ENCODE measurements at places on chromosomes 3 and 15.

DNA sequence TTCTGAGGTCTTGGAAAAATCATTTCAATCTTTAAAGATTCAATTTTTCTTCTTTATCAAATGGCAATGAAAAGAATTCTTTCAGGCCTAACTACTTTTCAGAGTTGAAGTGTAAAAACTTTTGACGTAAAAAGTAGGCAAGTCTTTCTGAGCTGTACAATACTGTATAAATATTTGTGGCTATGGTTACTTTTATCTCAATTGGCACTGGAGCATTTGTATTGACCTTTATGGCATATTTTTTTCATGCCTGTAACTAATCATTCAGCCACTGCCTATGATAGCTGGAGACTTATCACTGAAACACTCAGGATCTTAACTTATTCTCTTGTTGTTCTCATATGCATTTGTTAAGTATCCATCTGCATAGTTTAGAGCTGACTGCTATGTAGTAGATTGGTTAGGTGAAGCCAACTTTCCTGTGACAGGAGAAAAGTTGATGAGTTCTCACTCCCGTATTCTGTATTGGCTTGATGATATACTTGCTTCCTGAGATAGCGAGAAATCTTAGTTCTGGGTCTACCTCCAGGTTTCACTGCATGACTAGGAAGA, 290.4 kb upstream of the TBL1XR1 start:
- DNase-seq = no peak

DNA sequence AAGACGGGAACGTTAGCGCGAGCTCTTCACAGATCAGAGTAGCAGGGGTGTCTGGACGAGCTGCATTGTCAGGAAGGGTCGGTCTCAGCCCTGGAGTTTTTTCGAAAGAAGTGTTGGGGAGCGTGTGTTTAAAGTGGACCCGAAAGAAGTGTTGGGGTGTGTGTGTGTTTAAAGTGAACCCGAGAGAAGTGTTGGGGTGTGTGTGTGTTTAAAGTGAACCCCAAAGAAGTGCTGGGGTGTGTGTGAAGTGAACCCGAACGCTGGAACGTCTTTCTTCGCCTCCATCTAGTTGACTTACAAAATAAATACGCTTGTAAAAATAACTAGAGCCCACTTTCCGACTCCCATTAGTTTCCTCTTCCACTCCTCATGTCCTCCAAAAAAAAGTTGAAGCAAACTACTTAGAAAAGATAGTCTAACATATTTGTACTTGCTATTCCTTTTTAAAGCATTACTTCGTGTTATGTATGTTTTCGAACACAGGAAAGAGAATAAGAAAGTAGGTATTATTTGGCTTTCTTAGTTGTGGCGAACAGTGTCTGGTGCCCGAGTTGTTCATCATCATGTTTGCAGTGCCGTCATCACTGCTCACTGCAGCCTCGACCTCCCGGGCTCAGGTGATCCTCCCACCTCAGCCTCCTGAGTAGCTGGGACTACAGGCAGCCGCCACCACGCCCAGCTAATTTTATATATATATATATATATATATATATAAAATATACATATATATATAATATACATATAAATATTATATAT, 1.0 kb downstream of the LRCH3 start:
- DNase-seq = peak; percentile 31

- no peak for DNase-seq
Measured at GRCh38 chr3:15368561-15369135, 36.3 kb upstream of the SH3BP5 start.

DNA sequence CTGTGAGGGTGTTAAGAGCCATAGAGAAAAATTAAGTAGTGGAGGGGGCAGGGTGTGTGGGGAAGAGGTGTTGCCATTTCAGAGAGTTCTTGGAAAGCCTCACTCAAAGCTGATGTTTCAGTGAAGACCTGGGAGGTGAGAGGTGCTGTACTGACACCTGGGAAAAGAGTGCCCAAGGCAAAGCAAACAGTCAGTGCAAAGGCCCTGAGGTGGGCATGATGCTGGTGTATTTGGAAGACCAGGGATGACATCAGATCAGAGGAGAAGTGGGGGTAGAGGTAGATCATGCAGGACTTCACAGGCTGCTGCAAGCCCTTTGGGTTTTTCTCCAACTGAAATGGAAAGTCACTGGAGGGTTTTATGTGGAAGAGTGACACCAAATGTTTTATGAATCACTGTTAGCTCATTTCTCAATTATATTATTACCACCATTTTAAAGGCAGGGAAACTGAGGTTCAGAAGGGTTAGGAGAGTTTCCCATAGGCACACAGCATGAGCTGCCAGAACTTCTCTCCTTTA, 42.8 kb upstream of the SMAD3 start:
- DNase-seq = no peak

DNA sequence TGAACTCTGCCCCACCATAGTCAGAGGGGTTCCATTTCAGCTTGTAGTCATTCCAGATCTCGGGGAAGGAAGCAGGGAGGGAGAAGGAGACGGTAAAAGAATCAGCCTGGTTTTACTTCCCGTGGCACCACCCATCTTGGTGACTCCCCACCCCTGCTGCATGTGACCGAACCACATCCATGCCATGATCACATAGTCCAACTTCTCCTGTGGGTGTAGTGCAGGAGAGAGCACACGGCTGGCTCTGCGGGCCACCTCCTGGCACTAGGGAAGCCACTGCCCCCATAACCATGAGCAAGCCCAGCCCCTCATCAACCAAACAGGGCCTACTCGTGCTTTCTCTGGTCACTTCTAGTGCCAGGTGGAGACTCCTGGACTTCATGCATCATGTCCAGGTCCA, 3.7 kb downstream of the CHRNA3 start:
- DNase-seq = no peak

DNA sequence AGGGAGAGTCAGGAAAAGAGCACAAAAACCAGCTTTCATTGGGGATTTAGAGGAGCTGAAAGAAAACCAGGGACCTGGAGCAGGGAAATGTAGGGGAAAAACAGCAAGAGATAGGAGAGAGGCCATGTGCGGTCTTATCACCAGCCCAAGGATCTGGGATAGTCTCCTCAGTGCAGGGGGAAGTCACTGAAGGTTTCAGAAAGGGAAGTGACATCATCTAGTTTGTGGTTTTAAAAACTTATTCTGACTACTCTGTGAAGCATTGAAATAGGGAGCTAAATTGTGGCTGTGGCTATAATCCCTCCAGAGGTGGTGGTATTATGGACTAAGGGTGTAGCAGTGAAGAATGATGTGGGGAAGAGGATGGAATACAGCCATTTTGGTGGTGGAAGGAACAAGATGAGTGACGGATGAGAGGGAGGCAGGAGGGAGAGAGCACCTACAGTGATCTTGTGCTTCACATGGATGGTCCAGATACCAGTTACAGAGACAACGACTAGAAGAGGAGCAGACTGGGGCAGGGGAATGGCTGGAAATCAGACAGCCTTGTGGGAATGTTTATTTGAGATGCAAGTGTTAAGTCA, 72.7 kb downstream of the HMG20A start:
- no peak for DNase-seq

DNA sequence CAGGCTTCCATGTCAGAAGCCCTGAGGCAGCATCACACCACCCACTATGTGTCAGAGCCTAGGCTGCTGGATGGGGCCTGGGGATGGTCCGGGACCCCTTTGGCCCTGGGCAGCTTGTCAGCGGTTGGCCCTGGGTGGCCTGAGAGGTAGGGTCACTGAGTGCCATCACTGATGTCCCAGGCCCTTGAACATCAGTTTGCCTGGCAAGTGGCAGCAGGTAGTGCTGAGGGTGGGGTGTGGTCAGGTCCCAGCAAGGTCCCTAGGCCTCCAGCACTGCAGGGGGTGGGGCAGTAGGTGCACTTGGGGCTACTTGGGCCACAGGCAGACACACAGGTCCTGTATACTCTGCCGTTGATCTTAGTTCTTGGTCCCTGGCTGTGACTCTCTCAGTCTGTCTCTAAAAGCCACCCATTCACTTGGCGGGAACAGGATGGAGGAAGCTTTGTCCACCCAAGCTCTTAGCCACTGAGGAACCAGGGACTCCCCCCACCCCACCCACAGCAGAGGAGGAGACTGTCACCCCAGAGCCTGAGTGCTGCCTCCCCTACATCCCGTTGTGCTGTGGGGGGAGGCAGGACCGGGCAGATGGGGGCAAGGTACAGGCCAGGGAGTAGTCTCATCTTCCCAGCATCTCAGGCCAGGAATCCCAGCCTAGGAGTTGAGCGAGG, 5.8 kb downstream of the GNAI2 start:
- no peak for DNase-seq

DNA sequence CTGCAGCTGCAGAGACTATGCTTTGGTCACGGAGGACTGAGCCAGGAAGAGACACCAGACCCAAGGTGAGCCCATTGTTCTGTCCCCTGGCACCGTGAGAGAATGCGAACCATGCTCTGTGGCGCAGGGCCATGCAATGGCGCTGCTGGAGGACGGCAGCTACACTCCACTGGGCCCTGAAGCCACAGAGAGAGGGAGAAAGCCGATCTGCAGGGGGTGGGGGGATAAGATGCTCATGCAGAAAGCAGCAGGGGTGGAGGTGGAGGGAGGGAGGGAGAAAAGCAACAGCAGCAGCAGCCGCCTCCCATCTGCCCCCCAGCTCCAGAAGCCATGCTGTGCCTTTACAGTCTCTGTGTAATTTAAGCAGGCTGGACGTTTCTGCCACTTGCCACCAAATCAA, 5.3 kb downstream of the BDH1 start:
- no peak for DNase-seq

DNA sequence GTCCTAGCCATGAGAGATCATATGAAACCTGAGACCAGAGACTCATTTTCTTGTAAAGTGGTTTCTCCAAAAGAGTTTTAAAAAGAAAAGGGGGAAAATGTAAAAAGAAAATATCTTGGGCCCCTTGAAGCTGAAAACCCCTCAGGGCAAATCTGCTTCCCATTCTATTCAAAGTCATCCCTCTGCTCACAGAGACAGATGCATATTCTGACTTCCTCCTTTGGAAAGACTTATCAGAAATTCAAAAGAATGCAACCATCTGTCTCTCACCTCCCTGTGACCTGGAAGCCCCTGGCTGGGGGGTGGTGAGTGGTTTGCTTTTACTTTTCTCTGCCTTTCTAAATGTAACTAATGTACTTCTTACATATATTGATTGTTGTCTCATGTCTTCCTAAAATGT, 1154.8 kb downstream of the NSUN3 start:
- no peak for DNase-seq

- DNase-seq = peak; percentile 19
Measured at GRCh38 chr15:33007303-33007855, 187.1 kb downstream of the FMN1 start.

DNA sequence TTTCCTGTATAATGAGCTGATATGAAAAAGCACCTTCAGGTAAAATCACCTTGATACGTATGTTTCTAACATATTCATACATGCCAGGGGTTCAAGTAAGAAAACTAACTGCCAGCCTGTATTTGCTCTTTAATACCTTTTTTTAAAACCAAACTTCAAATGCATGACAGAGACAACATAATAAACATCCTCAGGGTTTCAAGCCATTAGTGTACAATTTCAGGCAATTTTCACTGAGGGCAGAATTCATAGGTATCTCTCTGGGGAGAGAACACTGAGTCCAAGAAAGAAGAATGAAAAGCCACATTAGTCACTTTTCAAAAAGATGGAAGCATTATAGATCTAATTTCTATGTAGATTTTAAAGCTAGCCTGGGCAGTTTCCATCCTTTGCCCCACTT, 26.9 kb downstream of the MINDY4B start:
- DNase-seq = no peak

DNA sequence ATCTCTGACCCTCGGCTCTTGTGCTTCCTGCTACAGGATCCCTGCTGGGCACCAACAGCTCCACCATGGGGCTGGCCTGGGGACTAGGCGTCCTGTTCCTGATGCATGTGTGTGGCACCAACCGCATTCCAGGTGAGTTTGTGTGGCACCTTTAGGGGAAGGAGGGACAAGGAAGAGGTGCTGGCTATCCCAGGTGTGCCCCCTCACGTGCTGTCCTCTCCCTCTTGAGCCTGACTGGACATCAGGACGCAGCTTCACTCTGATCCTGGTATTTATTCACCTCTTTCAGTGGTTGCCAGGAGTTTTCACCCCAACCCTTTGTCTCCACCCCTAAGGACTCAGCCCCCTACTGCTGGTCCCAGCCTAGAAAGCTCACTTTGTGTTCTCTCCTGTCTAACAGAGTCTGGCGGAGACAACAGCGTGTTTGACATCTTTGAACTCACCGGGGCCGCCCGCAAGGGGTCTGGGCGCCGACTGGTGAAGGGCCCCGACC, 960 bp downstream of the THBS1 start:
- peak; percentile 56 for DNase-seq

GRCh38 chr3:138786788-138787271, 47.9 kb downstream of the PIK3CB start:
- DNase-seq = peak; percentile 19

GRCh38 chr3:16142350-16143025, 32.0 kb upstream of the GALNT15 start:
- no peak for DNase-seq

DNA sequence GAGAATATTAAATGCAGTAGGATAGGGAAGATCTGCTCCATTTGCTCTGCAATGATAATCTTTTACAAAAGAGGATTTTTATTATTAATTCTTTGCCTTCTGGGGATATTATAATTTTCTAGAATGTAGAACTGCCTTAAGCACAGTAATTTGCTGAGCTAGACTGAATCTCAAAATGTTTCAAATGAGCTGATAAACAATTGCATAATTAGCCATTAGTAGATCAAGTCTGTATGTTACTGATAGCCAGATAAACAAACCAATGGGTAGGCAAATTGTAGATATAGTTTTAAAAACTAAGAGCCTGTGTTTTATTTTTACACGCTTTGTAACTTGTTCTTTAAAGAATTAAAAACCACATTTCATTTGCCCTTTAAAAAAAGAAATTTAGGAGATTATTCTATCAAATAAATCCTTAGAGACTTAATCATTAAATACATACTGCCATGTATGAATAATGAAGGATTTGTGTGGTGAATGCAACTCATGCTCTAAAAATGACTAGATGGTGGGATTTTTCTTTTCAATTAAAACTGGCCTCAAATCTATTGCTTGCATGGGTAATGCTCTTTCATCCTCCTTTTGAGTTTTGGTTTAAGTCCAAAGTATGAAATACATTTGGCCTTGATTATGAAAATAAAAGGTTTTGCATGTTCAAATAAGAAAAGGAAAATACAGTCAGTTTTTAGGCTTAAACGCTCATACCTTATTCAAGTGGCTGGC, 32.6 kb upstream of the NANOGP8 start:
- DNase-seq = no peak

GRCh38 chr3:69092030-69092516, 7.3 kb downstream of the ARL6IP5 start:
- no peak for DNase-seq

DNA sequence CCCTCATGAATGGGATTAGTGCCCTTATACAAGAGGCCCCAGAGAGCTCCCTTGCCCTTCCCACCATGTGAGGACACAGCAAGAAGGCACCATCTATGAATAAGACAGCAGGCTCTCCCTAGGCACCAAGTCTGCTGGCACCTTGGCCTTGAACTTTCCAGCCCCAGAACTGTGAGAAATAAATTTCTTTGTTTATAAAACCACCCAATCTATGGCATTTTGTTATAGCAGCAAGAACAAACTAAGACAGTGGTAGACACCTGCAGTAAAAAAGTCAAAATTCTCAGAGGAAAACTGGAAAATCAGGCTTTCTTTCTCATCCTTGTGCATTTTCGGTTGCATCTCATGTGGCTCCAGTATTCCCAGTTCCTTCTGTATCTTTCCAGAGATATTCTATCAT, 90.3 kb downstream of the LSM3 start:
- DNase-seq = no peak

Data from HTR-8/SVneo (cell line).